ENCODE measurements at places on chromosomes 6 and 20.

DNA sequence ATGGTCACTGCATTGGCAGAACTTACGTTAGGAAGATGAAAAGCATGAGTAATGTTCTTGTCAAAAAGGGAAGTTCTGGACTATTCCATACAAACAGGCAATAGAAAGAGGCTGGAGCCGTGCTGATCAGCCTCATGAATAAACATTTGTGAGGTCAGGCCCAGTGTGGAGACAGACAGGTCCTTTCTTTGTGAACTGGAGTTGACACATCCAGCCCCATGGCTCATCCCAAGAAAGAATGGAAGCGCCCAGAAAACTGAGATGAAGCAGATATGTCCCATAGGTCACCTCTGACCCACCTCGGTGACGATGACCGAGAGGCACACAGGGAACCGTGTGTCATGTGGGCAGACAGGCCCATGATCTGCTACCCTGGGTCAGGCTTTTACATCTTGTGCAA, 276.0 kb upstream of the SGK1 start:
- H3K36me3 ChIP-seq = no peaks in the 10 kb centered on the region
- H3K4me1 ChIP-seq = no peaks in the 10 kb centered on the region
- no peak overlapping the region for H3K27ac ChIP-seq
- no peak overlapping the region for H3K4me3 ChIP-seq

- peak overlapping the region; percentile 89 for H3K4me3 ChIP-seq
- peak overlapping the region; percentile 96 for H3K27ac ChIP-seq
- DNase-seq = peak; percentile 84
- peaks cover 10% of the 10 kb centered on the region for H3K36me3 ChIP-seq
Measured at GRCh38 chr6:144343701-144344428, 58.7 kb downstream of the UTRN start.

GRCh38 chr6:125230674-125231073, 71.1 kb downstream of the HDDC2 start:
- DNase-seq = no peak
- no peak overlapping the region for H3K4me3 ChIP-seq
- no peak overlapping the region for H3K27ac ChIP-seq

DNA sequence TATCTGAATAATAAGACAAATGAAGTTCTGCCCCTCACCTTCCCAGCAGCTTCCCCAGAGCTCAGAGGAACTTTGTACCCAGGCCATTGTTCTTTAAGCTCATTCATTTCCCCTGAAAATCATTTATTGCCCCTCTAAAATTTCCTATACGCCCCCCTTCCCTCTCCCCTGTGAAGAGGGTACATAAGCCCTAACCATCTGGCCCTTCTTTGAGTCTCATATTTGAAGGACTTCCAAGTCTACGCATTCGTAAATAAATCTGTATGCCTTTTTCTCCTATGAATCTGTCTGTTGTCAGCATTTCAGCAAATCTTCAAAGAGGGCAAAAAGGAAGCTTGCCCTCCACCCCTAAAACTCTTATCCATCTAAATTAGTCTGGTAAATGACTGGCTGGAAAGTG, 73.1 kb upstream of the DST start:
- H3K27me3 ChIP-seq = peaks cover 4% of the 10 kb centered on the region
- H3K36me3 ChIP-seq = no peaks in the 10 kb centered on the region
- DNase-seq = no peak
- H3K4me1 ChIP-seq = no peaks in the 10 kb centered on the region

DNA sequence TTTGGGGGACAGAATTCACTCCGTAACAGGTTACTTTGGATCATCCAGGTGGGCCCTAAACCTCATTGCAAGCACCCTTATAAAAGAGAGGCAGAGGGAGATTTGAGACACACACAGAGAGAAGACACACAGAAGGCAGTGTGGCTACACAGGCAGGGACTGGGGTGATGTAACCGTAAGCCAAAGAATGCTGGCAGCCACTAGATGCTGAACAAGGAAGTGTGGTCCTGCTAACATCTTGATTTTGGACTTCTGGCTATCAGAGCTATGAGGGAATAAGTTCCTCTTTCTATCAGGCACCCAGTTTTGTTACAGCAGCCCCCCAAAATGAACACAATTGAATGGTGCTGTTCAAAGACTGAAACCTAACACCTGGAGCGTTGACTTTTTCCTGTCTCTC, 191.3 kb upstream of the MYLIP start:
- H3K27ac ChIP-seq = no peak overlapping the region
- H3K4me3 ChIP-seq = no peak overlapping the region
- DNase-seq = no peak
- no peaks in the 10 kb centered on the region for H3K27me3 ChIP-seq

DNA sequence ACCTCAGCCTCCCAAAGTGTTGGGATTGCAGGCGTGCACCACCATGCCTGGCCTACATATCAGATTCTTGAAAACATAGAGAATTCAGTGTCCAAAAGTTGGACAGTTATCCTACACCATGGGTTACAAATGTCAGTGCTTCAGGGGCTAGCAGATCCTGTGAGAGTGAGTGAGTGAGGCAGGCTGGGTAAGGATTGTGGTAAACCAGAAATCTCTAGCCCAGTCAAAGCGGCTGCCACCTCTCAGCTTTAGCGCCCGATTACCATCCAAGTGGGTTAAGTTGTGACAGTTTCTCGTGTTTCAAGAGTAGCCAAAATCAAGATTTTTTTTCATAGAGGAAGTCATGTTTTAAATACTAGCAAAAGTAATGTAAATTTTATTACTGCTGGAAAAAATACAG, 21.9 kb upstream of the CSE1L start:
- H3K27me3 ChIP-seq = no peaks in the 10 kb centered on the region
- peaks cover 37% of the 10 kb centered on the region for H3K36me3 ChIP-seq
- no peak overlapping the region for H3K27ac ChIP-seq
- no peaks in the 10 kb centered on the region for H3K4me1 ChIP-seq
- H3K4me3 ChIP-seq = no peak overlapping the region

- no peak for DNase-seq
- no peaks in the 10 kb centered on the region for H3K36me3 ChIP-seq
- H3K4me1 ChIP-seq = no peaks in the 10 kb centered on the region
- H3K27me3 ChIP-seq = peaks cover 2% of the 10 kb centered on the region
- H3K4me3 ChIP-seq = no peak overlapping the region
Measured at GRCh38 chr20:38588303-38588702, 7.3 kb downstream of the ADIG start.

GRCh38 chr6:38177882-38178583, 358.5 kb downstream of the ZFAND3 start:
- no peak overlapping the region for H3K27ac ChIP-seq
- no peaks in the 10 kb centered on the region for H3K36me3 ChIP-seq
- no peak overlapping the region for H3K4me3 ChIP-seq
- no peak for DNase-seq
- H3K27me3 ChIP-seq = no peaks in the 10 kb centered on the region
- H3K4me1 ChIP-seq = no peaks in the 10 kb centered on the region

- peaks cover 2% of the 10 kb centered on the region for H3K36me3 ChIP-seq
- H3K27ac ChIP-seq = peak overlapping the region; percentile 93
- H3K27me3 ChIP-seq = peaks cover 5% of the 10 kb centered on the region
- H3K4me3 ChIP-seq = peak overlapping the region; percentile 96
- DNase-seq = peak; percentile 83
Measured at GRCh38 chr20:36461600-36462439, 79.5 kb upstream of the MYL9 start.

- peak overlapping the region; percentile 66 for H3K4me3 ChIP-seq
- peak overlapping the region; percentile 87 for H3K27ac ChIP-seq
- DNase-seq = peak; percentile 73
- no peaks in the 10 kb centered on the region for H3K27me3 ChIP-seq
- peaks cover 12% of the 10 kb centered on the region for H3K36me3 ChIP-seq
Measured at GRCh38 chr6:144353871-144354314, 68.8 kb downstream of the UTRN start.

DNA sequence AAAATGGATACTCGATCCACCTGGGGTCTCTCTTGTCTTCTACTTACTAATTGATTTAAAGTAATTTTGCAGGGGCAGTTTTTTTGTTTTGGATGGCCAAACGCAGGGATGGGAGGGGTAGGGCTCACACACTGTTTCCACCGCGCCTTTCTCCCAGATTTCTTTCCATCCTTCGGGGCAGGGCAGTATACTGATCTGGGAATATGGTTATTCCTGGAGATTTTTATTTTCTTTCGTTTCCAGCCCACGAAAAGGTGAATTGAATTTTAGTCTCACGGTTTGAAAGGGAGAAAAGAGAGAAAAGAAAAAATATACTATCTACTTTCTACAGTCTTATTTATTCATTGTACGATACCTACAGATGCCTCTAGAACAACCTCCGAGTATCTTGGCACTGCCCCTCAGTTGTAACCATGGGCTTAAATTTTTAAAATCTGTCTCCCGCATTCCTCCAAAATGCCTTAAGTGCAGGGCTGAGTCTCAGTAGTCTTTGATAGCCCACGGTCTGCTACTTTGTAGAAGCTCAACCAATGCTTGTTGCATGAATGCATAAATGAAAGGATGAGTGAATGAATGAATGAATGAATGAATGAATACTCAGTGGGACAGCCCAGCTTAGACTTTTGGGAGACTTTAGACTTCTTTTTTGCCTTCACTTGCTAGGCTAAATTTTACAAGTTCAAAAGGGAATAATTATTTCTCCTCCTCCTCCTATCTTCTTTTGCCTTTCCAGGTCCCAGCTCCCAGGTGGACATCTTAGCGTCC, 18.1 kb upstream of the TRIM27 start:
- peaks cover 4% of the 10 kb centered on the region for H3K36me3 ChIP-seq
- H3K4me3 ChIP-seq = peak overlapping the region; percentile 92
- H3K27me3 ChIP-seq = peaks cover 7% of the 10 kb centered on the region
- DNase-seq = no peak

DNA sequence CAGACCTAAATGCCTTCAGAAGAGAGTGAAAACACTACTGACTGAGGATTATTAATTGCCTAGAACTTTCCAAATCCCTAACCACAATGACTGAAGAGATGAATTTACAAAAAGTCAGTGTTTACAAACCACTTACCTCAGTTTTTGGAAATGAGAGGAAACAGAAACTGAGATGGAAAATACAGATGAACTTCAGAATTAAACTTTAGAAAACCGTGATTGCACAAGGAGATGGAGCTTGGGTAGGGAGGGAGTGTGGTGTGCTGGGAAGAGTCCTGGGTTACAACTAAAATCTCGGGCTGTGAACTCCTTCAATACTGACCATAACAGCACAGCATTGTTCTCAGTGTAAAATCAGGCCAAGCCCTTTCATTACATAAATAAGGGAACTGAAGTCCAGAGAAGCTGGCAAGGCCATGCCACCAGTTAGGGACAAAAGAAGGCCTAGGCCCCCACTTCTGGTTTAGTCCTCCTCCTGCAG, 4.0 kb downstream of the ELMO2 start:
- H3K4me3 ChIP-seq = peak overlapping the region; percentile 74
- H3K4me1 ChIP-seq = peaks cover 64% of the 10 kb centered on the region
- no peak for DNase-seq
- H3K27me3 ChIP-seq = no peaks in the 10 kb centered on the region
- H3K27ac ChIP-seq = peak overlapping the region; percentile 92

GRCh38 chr6:11848852-11849731, 70.5 kb upstream of the ADTRP start:
- peaks cover 1% of the 10 kb centered on the region for H3K4me1 ChIP-seq
- DNase-seq = no peak
- no peak overlapping the region for H3K4me3 ChIP-seq
- H3K27me3 ChIP-seq = no peaks in the 10 kb centered on the region

- no peak overlapping the region for H3K4me3 ChIP-seq
- DNase-seq = no peak
- peaks cover 16% of the 10 kb centered on the region for H3K4me1 ChIP-seq
- no peak overlapping the region for H3K27ac ChIP-seq
- peaks cover 6% of the 10 kb centered on the region for H3K27me3 ChIP-seq
- H3K36me3 ChIP-seq = no peaks in the 10 kb centered on the region
Measured at GRCh38 chr6:63600136-63600535, 27.9 kb downstream of the LOC128125822 start.

- H3K27me3 ChIP-seq = peaks cover 55% of the 10 kb centered on the region
- H3K4me3 ChIP-seq = peak overlapping the region; percentile 29
- H3K36me3 ChIP-seq = no peaks in the 10 kb centered on the region
- H3K27ac ChIP-seq = no peak overlapping the region
- peaks cover 22% of the 10 kb centered on the region for H3K4me1 ChIP-seq
Measured at GRCh38 chr6:28523241-28523622, 2.4 kb upstream of the GPX5 start.

DNA sequence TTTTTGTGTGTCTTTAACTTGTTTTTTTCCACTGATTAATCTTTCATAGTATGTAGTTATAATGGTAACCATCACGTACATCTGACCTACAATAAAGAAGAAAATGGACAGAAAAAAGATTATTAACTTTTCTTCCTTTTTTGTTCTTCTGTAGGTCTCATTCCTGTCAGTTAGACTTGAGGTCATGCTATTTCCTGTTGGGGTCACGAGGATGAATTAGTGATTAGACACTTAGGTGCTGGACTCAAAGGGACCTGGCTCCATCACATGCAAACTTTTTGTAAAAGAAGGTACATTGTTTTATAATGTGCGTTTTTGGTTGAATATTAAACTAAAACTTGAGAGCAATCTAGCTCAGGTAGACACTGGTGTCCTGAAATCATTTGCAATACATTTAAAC, 14.8 kb downstream of the MARCKS start:
- H3K4me3 ChIP-seq = no peak overlapping the region
- peak; percentile 21 for DNase-seq
- peaks cover 7% of the 10 kb centered on the region for H3K4me1 ChIP-seq
- peaks cover 24% of the 10 kb centered on the region for H3K27me3 ChIP-seq

DNA sequence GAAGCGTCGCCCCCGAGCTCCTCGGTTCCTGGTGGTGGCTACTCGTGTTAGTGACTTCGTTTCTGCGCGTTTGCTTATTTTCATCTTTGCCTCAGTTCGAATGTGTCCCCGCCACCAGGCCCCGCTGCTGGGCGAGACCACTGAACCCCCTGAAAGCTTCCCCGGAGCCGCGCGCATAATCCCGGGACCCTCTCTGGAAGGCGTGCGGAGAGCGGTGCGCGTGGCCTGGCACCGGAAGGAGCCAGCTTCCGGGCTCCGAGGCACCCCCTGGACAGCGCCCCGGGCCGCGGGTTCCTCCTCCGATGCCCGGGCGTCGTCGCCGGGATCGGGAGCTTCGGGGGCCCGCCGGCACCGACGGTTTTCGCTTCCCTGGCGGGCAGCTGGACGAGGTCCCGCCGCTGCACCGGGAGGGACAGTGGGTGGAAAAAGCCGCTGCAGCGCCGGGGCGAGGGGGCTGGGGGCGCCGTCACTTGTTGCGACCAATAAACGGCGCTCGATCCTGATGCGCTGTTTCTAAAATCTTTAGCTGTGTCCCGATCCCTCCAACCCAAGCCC, 643 bp upstream of the SLC35D3 start:
- H3K27me3 ChIP-seq = peaks cover 63% of the 10 kb centered on the region
- no peak overlapping the region for H3K27ac ChIP-seq
- no peaks in the 10 kb centered on the region for H3K36me3 ChIP-seq
- DNase-seq = peak; percentile 63
- peak overlapping the region; percentile 83 for H3K4me3 ChIP-seq

- no peak overlapping the region for H3K27ac ChIP-seq
- H3K27me3 ChIP-seq = no peaks in the 10 kb centered on the region
- H3K4me1 ChIP-seq = peaks cover 35% of the 10 kb centered on the region
- H3K4me3 ChIP-seq = no peak overlapping the region
Measured at GRCh38 chr6:158037771-158038170, 56.1 kb downstream of the SYNJ2 start.

DNA sequence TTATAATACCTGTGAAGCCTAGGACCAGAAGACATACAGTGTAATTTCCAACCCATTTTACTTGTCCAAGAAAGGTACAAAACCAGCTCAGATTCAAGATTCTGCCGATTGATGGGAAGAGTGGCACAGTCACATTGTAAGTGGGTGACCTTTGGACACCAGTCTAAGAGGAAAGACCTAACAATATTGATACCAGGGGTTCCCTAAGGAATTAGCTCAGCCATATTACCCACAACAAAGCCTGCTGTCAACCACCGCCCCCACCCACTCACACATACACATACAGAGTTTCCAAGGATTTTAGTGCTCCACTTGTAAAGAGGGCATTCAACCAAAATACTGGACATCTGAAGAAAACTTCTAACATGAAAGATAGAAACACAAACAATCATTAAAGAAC, 27.9 kb upstream of the TMEM181 start:
- no peak overlapping the region for H3K4me3 ChIP-seq
- peaks cover 46% of the 10 kb centered on the region for H3K27me3 ChIP-seq
- H3K27ac ChIP-seq = no peak overlapping the region
- no peaks in the 10 kb centered on the region for H3K36me3 ChIP-seq
- no peaks in the 10 kb centered on the region for H3K4me1 ChIP-seq

All from activated CD4-positive, alpha-beta T cell treated with anti-CD3 and anti-CD28 coated beads, Interleukin-2, amount 10 ng/mL, durations not matched to agents 24 days and 14 days (primary cell).